ENCODE measurements at places on chromosomes 7 and 10. TPM values are rescaled to one million over a fixed set of nuclear protein-coding genes. Genes with fewer than 3 reads are reported as not detected.

The PSD gene
- total RNA-seq: 3.5 TPM

The VIPR2 gene
- not detected for total RNA-seq

The SFRP4 gene
- total RNA-seq: not detected

The HOXA4 gene
- not detected for total RNA-seq

The ACBD5 gene
- total RNA-seq: 22.3 TPM

The NEUROD6 gene
- not detected for total RNA-seq

The ST8SIA6 gene
- total RNA-seq: 0.43 TPM

Data from naive thymus-derived CD4-positive, alpha-beta T cell (primary cell).